NCI-H1048 (cell line): ENCODE measurements at places on chromosomes 5 and 9.

GRCh38 chr5:172820046-172820767 is 13.8 kb upstream of the ERGIC1 start:
- no peak for DNase-seq

DNA sequence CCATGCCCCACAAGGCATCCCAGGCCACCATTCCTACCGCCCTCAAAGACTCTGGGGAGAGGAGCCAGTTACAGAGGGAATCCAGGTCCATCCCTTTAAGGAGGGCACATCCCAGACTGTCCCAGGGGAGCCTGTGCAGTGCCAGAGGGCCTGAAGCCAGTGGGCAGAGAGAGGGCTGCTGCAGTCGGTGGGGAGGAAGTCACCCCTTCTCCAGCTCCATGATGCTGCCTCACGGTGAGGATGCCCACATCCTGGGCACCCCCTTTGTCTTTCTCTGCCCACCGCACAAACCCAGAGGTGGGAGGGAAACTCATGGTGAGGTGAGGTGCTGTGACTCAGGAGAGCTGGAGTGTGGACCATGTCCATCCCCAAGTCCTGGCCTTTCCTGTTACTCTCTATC is 26.2 kb upstream of the ANKRD33B start:
- no peak for DNase-seq

DNA sequence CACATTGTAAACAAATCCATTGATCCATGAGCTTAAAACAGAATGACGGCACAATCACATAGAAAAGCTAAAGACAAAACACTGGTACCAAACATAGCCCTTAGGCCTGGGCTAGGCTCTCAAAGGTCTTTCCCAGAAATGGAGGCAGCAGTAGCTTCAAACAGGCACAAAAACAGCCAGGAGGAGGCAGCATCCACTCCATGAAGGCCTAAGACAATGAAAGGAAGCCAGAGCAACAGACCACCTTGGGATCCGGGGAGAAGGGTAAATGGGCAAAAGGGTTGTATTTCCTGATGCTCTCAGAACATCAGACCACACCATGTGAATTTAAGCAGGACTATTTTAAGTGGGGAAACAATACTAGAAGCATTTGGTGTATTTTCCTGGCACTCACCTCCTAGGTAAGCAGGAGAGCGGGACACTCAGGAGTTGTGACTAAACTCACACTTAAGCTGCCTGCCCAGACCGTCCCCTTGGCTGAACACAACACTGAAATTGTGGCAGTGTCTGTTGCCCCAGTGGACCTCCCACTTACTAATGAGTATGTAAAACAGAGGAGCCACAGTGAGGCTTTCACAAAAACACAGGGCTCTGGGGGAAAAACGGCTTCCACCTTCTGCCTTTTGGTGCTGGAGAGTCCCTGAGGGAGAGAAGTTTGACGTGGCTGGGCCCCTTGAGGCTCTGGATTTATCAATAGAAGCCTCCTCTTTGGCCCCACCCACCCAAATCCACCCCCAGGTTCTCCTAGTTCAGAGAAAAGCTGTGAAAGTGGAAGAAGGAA is 11.9 kb downstream of the GNPDA1 start:
- DNase-seq, result no peak

DNA sequence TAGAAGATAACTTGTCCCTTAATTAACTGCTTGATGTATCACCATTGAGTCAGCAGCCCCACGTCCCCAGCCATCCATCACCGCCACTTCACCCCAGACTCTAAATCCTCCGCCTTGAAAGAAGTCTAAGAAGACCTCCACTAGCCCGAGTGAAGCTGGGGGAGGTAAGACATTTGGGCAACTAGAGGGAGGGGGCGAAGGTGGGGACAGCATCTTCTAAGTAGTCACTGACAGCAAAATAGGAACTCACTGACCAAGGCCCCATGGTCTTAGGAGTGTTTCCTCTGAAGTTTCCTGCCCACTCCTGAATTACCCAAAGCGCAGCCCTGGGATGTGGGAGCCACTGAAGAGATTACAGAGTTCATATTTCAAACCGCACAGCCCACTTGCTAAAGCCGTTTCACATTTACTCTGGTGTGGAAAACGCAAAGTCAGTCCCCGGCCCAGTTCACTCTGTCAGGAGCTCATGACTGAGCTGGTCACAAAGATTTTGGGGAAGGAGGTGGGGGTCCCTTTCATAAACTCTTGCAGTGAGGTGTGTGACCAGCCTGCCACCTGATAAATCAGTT is 107.4 kb downstream of the LHFPL2 start:
- no peak for DNase-seq

DNA sequence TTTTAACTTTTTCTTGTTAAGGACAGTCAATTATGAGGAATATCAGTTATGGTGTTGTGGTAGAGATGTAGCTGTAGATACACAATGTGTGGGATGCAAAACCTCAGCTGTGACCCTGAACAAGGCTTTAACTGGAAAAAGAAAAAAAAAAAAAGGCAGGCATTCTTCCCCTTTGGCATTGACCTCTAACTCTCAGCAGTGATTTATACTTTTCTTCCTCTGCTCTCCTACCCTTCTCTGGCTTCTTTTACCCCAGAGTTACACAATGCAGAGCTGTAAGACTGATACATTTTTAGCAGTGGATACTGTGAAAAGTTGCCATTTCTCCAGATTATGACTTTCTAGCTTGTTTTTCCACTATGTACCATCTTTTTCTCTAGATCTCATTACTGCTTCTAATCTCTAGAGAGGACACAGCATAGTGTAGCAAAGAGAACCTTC is 2.0 kb downstream of the CTNNAL1 start:
- no peak for DNase-seq

DNA sequence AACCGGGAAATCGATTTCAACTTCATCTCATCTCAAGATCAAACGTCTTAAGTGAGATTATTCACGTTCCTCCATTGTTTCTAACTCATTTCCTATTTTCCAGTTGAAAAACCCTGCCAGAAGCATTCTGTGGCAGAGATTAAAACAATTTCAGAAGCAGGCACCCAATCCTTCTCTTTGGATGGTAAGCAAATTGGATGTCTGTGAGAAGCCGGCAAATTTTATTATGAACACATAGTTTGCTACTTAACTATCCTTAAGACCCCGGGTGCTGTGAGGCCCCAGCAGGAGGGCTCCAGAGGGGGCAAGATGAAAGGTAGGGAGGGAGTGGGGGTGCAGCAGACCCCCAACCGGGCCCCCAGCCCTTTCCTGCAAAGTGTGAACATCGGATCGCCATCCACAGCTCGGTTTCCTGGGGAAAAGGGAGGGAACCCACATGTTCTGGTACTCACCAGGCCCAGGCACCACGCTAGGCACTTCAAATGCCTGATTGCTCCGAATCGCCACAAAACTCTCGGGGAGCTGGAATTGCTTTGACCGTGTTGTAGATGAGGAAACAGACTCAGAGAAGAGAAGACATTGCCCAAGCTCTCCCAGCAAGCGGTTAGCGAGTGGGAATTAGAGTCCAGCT is 167.1 kb upstream of the MVB12B start:
- no peak for DNase-seq

- DNase-seq, result no peak
These were observed 47.4 kb downstream of the CSNK1G3 start for GRCh38 chr5:123559434-123559775.

DNA sequence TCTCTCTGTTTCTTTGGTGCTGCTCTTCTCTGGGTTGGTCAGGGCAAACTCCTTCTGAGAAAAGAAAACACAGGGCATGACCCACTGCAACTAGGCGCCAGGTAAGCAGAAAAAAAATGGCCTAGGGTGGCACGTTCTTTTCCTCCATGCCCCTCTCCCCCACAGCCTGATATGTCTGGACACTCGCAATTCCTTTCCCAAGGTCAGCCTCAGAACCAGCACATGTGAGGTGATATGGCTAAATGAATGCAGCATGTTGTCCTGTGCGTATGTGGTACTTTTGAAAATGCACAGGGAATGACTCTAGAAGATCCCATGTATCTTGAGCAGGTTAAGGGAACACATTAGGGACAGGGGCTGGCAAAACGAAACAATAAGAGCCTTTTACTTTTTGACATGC is 77.0 kb downstream of the SIL1 start:
- DNase-seq, result no peak

GRCh38 chr5:149128023-149128875 is 13.0 kb upstream of the ABLIM3 start:
- no peak for DNase-seq

DNA sequence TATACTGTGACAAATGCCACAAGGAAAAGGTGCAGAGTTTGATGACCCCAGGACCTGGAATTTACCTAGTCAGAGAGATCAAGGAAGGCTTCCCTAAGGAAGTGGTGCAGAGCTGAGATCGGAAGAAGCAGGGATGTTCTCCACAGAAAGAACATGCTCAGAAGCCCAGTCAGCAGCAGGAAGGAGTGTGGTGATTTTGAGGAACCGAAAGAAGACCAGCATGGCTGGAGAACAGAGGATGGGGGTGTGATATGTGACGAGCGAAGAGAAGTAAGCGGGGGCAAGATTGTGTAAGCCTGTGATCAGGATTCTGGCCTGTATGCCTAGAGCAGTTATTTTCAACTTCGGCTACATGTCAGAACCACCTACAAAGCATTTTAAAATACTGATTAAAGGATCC is 18.7 kb upstream of the PIK3R1 start:
- no peak for DNase-seq
